ENCODE measurements at places on chromosomes 3 and 15. TPM values are rescaled to one million over a fixed set of nuclear protein-coding genes. Genes with fewer than 3 reads are reported as not detected.
A peak's percentile ranks its signal among the peaks of the same experiment; 100 is the strongest.

Gene SNAP23
- 60.2 TPM for total RNA-seq

Gene ZNF717
- 18.2 TPM for total RNA-seq

GRCh38 chr3:125110016-125110875 lies 54.4 kb upstream of the HEG1 start:
- DNase-seq, result no peak

Gene CD200R1
- 1.5 TPM for total RNA-seq

GRCh38 chr3:8555113-8555661 lies 53.6 kb downstream of the LMCD1 start:
- DNase-seq, result peak; percentile 25

GRCh38 chr15:76058714-76059319 lies 968 bp upstream of the TMEM266 start:
- no peak for DNase-seq

DNA sequence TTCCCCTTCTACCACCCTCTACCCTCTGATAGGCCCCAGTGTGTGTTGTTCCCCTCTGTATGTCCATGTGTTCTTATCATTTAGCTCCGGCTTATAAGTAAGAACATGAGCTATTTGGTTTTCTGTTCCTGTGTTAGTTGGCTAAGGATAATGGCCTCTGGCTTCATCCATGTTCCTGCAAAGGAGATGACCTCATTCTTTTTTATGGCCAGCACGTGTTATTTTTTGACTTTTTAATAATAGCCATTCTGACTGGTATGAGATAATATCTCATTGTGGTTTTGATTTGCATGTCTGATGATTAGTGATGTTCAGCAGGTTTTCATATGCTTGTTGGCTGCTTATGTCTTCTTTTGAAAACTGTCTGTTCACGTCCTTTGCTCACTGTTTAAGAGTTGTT lies 63.1 kb upstream of the NPHP3 start:
- no peak for DNase-seq

DNA sequence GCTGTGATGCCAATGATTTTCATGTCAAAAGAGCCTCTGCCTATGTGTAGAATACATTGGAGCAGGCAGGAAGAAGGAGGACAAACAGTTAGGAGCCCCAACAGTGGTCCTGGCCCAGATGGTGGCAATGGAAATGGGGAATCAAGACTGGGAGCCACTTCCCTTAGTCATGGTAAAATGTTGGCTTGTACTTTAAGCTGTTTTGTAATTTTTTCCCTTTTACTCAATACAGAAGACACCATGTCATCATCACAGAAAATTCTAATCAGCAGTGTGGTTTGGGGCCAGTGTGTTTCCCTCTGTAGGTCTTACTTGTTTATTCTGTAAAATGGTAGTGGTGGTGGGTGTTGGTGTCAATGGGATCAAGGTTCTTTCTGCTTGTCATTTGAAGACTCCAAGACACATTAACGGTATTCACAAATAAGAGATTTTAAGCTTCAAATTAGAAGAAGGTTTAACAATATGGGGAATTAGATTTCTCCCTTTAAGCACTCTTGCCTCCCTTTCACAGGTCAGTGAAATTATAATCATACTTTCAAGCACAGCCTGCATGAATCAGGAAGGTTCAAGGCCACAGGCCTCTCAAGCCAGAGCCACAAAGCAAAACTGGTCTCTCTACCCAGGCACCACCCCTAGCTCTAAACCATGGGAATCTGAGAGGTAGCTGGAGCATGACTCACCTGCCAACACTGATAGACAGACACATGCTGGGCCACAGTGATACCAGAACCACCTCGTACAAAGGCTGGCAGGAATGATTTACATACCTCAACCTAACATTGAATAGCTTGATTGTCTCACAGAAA lies 24.9 kb downstream of the SIAH2 start:
- DNase-seq, result peak; percentile 61

DNA sequence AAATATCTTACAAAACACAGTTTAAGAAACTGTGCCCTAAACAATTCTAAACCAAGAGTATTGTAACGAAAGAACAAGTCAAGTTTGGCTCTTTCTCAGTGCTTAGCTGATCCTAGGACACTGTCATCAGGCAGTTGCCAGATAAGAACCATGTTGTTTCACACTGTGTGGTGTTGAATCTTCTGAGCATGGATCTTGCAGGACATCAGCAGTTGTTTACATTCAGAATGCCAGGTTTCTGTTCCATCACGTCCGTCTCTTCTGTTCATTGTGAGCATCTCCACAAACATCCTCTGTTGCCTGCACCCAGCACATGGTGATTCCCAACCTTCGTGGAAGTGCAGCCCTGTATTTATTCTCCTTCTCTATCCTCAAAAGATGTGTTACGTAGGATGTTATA lies 67.9 kb downstream of the DCUN1D1 start:
- no peak for DNase-seq

GRCh38 chr15:38687775-38688495 lies 123.3 kb upstream of the RASGRP1 start:
- no peak for DNase-seq

Gene TNIK
- total RNA-seq, result 33.9 TPM

Gene SOX2
- total RNA-seq, result 0.55 TPM

DNA sequence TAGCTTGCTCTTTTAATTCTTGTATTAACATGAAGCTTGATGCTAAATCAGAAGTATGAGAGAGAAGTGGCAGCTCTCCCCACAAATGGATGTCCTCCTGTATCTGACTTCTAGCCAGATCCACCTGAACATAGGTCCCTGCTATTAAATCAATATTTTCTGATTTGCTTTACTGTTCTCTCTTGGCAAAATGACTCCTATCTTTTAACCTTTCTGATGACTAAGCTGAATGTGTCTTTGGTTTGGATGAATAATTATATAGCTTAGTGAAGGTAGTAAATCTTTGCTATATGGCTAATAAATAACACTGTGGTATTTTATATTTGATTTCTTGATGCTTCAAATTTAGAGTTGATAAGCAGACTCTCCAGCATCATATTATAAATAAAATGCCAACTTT lies 28.3 kb upstream of the ARL14 start:
- DNase-seq, result no peak

Gene PPP1R14D
- total RNA-seq, result 23.4 TPM

DNA sequence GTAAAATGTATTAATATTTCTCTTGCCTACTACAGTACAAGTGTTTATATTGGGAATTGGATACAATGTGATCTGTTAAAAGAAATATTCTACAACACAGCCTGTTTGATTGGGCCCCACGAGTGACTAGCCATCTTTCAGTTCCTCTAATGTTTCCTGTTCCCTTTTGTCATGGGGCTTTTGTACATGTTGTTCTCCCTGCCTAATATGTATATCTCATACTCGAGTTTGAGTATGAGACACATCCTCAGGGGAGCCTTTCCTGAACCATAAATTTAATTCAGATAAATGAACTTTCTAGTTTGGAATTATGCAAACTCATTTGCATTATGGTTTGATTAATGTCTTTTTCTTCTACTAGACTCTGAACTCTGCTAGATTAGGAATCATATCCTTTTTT lies 65.5 kb downstream of the MEF2A start:
- no peak for DNase-seq

DNA sequence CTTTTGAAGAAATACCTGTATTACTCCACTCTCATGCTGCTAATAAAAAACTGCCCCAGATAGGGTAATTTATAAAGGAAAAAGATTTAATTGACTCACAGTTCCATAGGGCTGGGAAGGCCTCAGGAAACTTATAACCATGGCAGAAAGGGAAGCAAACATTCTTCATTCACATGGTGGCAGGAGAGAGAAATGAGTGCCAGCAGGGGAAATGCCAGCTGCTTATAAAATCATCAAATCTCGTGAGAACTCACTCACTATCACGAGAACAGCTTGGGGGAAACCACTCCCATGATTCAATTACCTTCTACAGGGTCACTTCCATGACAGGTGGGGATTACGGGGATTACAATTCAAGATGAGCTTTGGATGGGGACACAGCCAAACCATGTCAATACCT lies 18.7 kb downstream of the MFSD1 start:
- no peak for DNase-seq

DNA sequence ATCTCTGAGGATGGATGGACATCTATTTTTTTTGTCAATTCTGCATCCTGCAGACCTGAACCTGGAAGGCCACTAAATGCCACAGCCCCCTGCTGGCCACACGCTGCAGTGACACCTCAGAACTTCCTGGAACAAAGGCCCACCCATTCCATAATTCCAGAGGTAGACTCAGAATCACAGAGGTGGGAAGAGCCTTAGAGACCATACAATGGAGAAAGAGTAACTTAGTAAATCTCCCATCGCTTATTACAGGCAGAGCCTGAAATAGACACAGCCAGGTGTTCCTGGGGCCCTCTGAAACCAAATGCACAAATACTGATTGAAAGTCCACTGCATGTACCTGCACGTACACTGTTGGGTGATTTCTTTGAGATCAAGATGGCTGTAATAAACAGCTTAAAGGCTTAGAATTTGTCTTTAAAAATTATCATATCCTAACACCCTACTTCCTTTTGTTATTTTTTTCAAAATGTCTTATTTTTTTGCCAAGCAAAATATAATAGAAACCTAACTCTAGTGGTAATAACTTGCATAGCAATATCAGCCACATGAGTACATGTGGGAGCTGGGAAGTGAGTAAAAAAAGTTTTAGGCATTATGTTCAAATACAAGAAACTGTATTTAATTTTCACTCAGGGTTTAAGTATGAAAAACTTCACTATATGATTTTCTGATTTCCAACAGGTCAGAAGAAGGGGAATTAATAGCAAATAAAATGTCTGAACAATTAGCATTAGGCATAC lies 62.7 kb downstream of the EOMES start:
- DNase-seq, result peak; percentile 45

Gene PLA2G4B
- 20.7 TPM for total RNA-seq

Gene IGSF10
- 13.6 TPM for total RNA-seq

- DNase-seq, result no peak
Observed at GRCh38 chr3:7290077-7290825, 429.3 kb downstream of the GRM7 start.

- DNase-seq, result peak; percentile 11
Observed at GRCh38 chr15:86743283-86743903, 663.7 kb downstream of the AGBL1 start.

DNA sequence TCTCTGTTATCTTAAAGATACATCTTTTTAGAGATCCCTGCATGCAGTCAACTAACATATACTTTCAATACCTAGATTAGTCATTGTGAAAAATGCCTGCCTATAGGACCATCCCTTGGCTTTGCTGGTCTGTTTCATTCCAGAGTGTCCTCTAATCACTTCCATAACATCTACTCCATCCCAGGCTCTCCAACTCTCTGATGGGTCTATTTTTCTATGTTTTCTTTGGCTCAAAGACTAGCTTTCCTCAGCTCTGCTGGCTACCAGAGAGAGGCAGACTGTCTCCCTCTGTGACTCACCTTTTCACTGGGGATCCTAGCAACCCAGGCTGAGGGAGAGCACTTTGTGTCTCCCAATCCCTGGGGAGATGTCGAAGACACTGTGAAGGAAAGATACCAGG lies 547.7 kb upstream of the MCTP2 start:
- DNase-seq, result no peak

GRCh38 chr3:9491506-9491905 lies 62.1 kb downstream of the LHFPL4 start:
- no peak for DNase-seq

DNA sequence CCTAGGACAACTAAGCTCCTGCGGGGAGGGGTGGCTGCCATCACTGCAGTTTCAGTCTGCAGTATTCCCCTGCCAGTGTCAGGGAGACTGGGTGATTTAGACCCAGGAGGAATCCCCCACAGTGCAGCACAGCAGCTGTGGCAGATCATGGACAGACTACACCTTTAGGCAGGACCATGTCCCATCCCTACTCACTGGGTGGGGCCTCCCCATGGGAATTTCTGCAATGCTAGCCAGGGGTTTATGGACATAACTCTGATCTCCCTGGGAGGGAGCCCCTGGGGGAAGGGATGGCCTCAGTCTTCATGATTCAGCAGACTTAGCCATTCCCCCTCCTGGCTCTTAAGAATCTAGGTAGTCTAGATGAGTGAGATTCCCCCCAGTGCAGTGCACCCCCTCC lies 130.1 kb upstream of the STAC start:
- no peak for DNase-seq

Gene ERICH6
- 0.09 TPM for total RNA-seq

GRCh38 chr15:77702211-77702957 lies 69.7 kb upstream of the LINGO1 start:
- peak; percentile 32 for DNase-seq

DNA sequence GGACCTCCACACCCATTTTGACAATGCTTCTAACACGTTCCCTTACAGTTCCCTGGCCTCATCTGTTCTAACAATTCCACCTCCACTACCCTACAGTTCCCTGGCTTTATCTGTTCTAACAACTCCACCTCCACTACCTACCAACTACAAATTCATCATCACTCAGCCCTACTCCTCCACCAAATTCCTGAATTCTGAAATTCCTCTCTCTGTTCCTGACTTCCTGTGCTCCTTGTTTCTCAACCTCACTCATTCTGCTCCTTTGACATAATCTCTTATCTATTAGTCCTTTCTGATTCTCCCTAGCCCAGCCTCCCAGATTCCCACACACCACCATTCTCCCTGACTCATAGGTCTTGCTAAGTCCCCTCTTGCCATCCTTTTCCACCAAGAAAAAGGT lies 22.5 kb downstream of the UPK1B start:
- DNase-seq, result no peak

Gene DLL4
- total RNA-seq, result 7.2 TPM

GRCh38 chr3:97821287-97821773 lies 481 bp upstream of the CRYBG3 start:
- DNase-seq, result peak; percentile 26

GRCh38 chr3:197093871-197094270 lies 64.3 kb upstream of the MELTF start:
- no peak for DNase-seq

Gene KCNH8
- 0.89 TPM for total RNA-seq

Measured in mucosa of gallbladder (tissue), 1 donor.